Dorsolateral prefrontal cortex (tissue), 122 donors: ENCODE measurements at places on chromosomes 5 and 9.
A peak's percentile ranks its signal among the peaks of the same experiment; 100 is the strongest.

GRCh38 chr9:5857928-5858327, 25.0 kb upstream of the ERMP1 start:
- no peak for DNase-seq

GRCh38 chr5:82622711-82623514, 344.8 kb upstream of the RPS23 start:
- no peak for DNase-seq

DNA sequence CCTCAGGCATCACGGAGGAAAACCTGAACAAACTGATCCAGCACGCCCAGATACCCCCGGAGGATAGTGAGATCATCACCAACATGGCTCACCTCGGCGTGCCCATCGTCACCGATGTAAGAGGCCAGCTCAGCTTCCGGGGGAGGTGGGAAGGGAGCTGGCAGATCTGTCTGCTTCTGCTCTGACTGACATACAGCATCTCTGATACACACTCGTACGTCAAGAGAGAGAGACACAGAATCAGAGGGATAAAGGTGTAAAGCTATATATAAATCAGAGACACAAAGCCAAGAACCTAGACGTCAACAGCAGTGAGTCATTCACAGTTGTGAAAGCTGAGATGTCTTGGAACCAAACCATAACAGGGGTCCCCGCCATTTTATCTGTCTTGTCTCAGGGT, 30.1 kb upstream of the CFAP157 start:
- DNase-seq = peak; percentile 69

GRCh38 chr5:1832511-1833250, 31.5 kb downstream of the NDUFS6 start:
- no peak for DNase-seq

- no peak for DNase-seq
Observed at GRCh38 chr5:129977810-129978209, 73.5 kb downstream of the CHSY3 start.

DNA sequence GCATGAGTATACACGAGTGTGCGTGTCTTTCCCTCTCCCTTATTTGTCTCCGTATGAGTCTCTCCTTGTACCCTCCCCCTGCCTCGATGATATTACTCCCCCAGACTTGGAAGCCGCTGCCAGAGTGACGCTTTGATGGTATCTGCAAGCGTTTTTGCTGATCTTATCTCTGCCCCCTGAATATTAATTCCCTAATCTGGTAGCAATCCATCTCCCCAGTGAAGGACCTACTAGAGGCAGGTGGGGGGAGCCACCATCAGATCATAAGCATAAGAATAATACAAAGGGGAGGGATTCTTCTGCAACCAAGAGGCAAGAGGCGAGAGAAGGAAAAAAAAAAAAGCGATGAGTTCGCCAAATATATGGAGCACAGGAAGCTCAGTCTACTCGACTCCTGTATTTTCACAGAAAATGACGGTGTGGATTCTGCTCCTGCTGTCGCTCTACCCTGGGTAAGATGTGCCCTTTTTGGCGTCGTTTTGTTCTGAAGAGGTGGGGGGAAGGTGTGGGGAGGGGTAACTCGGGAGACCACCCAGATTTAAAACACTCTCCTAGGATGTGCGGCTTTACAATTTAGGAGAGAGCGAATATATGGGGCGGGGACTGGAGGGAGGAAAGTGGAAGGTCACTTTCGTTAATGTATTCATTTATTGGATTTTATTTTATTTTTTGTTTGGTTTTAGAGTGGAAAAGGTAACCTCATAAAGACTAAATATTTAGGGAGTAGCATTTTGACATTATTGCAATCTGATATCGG, at the start of gene GABRG2:
GABRG2 (plus strand) TSS at position 119 of the 757 bp plus-strand sequence; CDS start at position 346, 227 bp downstream.
- DNase-seq = no peak

GRCh38 chr5:96081276-96081858, 119.7 kb upstream of the ELL2 start:
- DNase-seq = no peak

- DNase-seq = no peak
Observed at GRCh38 chr9:78103971-78104433, 72.4 kb upstream of the GNAQ start.

DNA sequence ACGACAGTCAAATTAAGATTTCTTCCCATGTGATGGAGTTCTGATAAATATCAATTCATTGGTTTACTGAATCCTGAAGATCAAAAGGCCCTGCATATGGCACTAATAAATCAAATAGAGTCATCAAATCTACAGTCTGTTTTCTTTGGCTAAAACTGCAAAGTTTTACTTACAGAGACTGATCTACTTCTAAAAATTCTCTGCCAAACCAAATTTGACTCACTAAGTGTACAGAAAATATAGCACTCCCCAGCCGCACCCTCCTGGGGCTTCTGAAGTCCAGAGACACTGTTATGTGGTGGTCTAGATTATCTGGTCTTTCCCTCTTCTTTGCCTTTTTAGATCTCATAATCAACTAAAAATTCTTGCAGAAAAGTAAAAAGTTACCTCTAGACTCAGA, 237.7 kb downstream of the MLLT3 start:
- no peak for DNase-seq

DNA sequence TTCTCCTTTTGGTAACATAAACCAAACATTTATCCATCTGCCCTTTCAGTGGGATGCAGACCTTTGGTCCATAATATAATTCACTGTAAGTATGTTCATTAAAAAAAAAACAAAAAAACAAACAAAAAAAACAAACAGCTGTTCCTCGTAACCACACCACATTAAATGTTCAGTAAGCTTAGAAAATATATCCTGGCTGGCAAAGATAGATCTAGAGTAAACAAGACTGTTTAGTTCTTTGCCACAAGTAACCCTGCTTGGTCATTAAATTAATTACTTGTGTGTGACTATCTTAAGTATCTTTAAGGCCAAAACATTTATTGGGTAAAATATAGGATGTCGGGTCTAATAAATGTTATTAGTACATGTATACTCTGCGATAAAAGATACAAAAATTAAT, 1717.1 kb downstream of the EFNA5 start:
- DNase-seq = no peak

DNA sequence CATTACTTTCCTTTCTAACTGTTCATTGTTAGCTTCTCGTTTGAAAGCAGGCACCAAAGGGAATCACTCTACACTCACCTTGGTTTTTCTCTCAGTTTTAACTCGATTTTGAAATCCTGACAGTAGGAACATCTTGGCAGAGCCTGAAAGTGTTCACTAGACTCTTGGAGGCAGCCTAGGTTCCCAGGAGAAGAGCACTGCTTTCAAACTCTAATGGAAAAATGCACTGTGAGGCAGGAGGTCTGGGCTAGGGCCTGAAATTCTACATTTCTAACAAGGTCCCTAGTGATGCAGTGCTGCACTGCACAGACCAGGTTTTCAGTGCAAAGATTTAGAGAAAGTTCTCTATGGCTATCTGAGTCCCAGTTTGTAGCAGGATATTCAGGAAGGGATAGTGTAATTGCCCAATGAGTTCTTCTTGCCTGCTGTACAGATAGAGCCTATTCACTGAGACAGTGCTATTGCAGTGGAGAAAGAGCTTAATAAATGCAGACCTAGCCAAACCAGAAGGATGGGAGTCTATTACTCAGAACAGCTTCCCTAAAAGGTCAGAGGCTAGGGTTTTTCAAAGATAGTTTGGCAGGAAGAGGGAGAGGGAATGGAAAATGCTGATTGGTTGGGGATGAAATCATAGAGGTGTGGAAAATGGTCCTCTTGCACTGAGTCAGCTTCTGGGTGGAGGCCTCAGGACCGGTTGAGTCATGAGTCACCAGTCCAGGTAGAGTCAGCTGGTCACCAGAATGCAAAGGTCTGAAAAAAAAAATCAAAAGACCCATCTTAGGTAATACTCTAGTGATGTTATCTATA, 153.9 kb downstream of the GPBP1 start:
- DNase-seq = no peak

- no peak for DNase-seq
Observed at GRCh38 chr9:7298123-7298522, 501.5 kb downstream of the DMAC1 start.
